ENCODE measurements at places on chromosomes 13 and 19.

DNA sequence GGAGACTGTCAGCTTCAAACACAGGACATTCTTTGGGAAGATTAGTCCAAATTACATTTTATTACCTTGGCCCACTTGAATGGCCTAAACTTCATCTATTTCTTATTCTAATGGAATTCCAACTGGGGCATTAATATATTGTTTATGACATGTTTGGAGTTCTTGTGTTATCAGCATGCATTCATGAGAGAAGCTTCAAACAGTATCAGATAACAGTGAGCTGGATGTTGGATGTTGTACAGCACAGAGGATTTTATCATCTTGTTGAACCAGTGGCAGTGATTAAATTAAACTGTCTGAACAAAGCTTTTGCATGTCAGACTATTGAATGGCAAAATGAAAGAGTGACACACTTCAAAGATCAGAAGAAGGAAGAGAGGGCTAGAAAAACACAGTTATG is 50.0 kb downstream of the MZT1 start:
- DNase-seq: no peak

DNA sequence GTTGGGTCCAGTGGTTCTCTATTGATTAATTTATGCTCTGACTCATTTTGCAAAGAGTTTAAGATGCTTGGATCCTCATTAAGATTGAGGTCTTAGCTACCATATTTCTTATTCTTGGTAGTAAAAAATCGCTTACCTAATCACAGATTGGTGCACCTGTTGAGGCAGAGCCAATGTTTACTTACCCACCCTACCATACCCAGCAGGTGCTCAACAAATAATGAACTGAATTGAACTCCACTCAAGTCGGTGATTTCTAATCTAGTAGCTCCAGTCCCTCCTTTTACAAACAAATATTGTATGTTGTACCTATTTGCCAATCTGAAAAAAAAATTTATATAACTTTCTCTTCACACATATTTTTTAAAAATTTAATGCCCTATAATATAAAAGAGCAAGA is 361.0 kb downstream of the FGF14 start:
- DNase-seq: no peak

GRCh38 chr19:46946611-46947238 is 72.9 kb upstream of the NPAS1 start:
- no peak for DNase-seq

GRCh38 chr13:50130123-50130946 is 115.1 kb downstream of the KCNRG start:
- DNase-seq: no peak

- DNase-seq: no peak
Measured at GRCh38 chr19:47848823-47849473, 10.1 kb upstream of the TPRX2 start.

DNA sequence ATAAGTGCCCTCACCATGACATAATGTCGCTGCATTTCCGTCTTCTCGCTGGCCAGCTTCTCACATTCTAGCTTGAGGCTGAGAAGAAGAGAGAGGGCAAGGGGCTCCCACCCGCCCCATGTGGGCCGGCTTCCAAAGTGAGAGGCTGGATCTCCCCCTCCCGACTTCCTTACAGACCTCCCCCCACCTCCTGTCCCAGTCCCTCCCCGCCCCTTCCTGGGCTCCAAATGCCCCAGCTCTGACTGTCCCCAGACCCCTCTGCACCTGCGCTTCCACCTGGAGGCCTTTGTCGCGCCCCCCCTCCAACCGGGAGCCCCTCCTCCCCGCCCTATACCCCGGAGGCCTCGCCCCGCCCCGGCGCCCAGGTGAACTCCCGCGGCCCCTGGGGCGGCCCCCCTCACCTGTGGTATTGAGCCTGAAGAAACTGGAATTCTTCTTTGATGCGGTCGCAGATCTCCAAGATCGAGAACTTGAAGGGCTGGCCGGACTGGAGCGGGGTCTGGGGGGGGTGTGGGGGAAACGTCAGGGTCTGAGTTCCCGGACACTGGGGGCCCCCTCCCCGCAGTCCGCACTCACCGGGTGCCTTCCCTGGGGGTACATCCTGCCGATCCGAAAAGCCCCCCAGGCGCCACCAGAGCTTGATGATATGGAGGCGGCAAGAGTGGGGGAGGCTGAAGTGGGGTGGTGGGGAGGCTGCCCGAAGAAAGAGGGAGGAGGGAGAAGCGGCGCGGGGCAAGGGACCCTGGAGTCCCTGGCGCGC is 595 bp downstream of the TLE2 start:
- no peak for DNase-seq

DNA sequence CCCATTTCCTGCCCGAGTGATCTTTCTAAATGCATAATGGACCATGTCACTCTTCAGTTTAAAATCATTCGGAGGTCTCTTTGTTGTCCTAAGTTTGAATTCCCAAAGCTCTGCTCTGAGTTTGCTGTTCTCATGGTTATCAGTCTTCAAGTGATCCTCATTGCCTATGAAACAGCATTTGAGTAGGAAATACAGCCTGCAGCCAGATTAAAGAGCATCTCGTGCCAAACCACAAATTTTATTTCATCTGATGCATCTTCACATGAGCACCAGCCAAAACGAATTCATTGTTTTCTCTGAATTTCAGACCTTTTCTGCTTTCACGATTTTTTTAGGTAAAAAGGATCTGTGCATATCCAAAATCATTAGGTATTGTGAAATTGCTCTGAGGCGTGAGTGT is 299.6 kb downstream of the TDRD3 start:
- DNase-seq: no peak

GRCh38 chr19:38977445-38978325 is 2.1 kb upstream of the FBXO17 start:
- no peak for DNase-seq

DNA sequence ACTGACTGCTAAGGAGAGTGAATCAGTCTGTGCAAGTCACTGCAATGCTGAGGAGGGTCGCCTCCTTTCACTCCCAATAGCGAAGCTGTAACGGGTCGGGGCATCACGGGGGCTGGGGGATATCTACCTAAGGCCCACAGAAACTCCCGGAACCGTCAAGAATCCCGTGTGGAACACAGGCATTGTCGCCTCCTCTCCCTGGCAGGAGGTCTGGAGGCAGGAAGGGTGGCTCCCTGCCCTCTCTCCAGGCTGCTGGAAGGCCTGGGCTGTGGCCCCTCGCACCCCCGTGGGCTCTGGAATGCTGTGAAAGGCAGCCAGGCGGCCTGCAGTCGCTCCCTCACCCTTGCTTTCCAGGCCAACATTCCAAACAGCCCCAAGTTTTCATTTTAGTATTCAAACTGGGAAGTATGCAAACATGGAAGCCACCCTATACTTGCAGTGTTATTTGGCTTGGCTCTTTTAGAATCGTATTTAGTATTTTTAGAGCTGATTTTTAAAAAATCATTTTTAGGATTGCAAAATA is 109.4 kb downstream of the CRYL1 start:
- DNase-seq: no peak

GRCh38 chr13:111114362-111115060 is 599 bp upstream of the ARHGEF7 start:
- no peak for DNase-seq

DNA sequence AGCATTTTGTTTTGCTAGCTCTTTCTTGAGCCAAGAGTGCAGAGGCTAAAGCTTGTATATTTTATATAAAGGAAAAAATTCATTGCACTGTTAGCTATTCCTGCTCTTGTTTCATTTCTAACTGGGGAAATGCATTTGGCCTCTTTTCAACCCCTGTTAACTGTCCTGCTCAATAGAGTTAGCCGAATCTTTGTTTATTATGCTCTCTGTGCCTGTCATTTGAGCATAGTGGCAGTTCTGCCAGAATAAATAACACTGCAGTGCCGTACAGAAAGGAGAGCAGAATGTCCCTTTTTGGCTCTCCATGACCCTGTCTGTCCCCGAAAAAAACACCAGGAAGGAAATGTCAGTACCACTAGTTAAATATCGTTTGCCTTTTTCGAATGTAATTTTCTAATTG is 350.8 kb downstream of the MYO16 start:
- no peak for DNase-seq

GRCh38 chr13:31503626-31504025 is 235.7 kb upstream of the RXFP2 start:
- no peak for DNase-seq

DNA sequence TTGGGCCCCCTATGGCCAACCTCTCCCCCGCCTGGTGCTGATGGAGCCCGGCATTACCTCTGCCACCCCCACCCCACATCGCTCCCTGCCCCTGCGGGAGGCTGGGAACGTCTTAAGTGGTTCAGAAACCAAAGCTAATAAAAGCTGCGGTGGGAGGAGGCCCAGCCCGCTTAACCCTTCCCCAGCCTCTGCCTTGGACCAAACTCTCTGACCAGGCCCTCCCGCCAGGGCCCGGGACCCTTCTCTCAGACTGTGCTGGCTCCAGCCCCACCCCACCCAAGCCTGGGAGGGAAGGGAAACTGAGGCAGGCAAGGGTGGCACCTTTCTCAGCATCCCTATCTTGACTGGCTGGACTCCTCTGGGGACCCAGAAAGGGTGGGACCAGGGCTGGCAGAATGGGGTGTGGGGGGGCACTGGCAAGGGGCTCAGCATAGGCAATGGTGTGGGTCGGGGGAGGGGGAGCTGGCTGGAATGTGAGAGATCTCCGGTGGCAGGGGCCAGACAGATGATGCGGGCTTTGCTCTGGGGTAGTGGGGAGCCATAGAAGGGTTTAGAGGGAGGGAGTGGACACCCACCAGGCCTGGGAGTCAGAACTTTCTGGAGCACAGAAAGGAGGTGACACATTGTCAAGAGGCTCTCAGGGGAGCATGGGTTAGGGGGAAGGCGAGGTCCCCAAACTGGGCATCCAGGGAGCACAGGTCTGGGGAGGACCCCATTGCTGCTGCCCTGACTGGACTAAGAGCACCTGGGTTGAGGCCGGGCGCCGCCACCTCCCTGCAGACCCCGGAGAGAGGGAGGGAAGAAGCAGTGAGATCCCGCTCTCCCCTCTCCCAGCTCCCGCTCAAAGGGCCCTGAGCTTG is 21.9 kb downstream of the SMIM24 start:
- no peak for DNase-seq

GRCh38 chr19:33201886-33202545 is 7.9 kb downstream of the LRP3 start:
- no peak for DNase-seq

Data from HFF-Myc (cell line).